ENCODE measurements at places on chromosomes 5 and 9. TPM values are rescaled to one million over a fixed set of nuclear protein-coding genes. Genes with fewer than 3 reads are reported as not detected.

Gene FGF18
- total RNA-seq, result 1.6 TPM

Gene SPOCK1
- total RNA-seq, result 25.2 TPM

Gene ELAVL2
- not detected for total RNA-seq

DNA sequence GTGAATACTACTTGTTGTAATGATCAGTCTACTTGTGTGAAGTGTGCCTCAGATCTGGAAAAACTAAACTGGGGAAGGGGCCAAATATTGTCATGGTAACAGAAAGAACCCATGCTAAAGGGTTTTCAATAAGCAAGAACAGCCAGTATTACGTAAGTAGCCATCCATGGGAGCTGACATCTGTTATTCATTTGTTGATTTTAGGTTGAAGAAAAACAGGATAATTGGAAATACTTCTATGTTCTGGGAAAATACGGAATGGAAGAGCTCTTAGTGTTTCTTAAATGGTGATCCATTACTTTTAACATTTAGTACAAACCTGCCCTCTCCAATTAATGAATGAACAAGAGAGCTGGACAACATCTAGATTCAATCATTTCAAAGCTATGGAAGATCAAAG lies 485.8 kb downstream of the NTRK2 start:
- DNase-seq, result no peak

- DNase-seq, result no peak
Measured at GRCh38 chr5:22560147-22560546, 293.0 kb downstream of the CDH12 start.

DNA sequence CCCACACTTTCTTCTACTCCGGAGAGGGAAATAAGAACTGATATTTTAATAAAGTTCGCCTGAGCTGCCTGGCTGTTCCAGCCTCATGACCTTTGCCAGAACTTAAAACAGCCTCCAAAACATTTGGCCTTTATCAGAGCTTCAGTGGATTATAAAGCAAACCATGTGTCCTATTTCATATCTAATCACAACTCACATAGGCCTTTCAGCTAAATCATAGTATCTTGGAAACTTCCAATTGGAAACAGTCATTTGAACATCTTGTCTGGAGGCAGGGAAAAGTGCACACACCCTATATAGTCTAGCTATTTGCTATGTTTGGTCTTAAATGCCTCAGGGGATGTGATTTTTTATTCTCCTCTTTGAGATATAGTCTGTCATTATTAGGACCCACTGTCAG lies 46.0 kb upstream of the FREM1 start:
- no peak for DNase-seq

GRCh38 chr5:149317281-149318048 lies 27.8 kb upstream of the GRPEL2 start:
- no peak for DNase-seq

- DNase-seq, result no peak
Measured at GRCh38 chr5:153489611-153490010, 859 bp upstream of the GRIA1 start.

All from thoracic aorta (tissue), 2 donors.